ENCODE measurements at places on chromosomes 7 and 10. TPM values are rescaled to one million over a fixed set of nuclear protein-coding genes. Genes with fewer than 3 reads are reported as not detected.

Gene TRIM50
- not detected for total RNA-seq

Gene PNLIPRP2
- not detected for total RNA-seq

Gene TAF6
- 71.3 TPM for total RNA-seq

Gene RAPGEF5
- 0.74 TPM for total RNA-seq

- peaks cover 11% of the 10 kb centered on the region for H3K36me3 ChIP-seq
- H3K27ac ChIP-seq: no peak overlapping the region
- H3K4me3 ChIP-seq: no peak overlapping the region
- no peaks in the 10 kb centered on the region for H3K27me3 ChIP-seq
Measured at GRCh38 chr7:148763622-148764021, 64.9 kb downstream of the CUL1 start.

DNA sequence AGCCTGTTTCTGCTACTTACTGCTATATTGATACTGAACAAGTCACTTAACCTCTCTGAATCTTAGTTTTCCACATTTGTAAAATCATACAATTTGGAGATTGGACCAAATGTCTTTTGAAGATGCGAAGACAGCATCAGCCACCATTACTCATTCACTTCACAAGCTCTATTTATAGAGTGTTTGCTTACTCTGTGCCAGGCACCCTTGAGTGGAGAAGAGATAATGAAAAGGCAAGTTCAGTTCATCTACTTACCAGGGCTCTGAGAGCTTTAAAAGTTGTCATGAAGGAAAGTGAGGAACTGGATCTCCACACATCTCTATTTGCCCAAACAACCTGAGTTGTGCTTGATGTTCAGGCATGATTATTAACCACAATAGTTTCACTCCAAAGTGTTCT lies 277.5 kb downstream of the CSTF2T start:
- peaks cover 4% of the 10 kb centered on the region for H3K27me3 ChIP-seq
- H3K36me3 ChIP-seq: no peaks in the 10 kb centered on the region
- no peak overlapping the region for H3K27ac ChIP-seq
- H3K4me3 ChIP-seq: no peak overlapping the region

DNA sequence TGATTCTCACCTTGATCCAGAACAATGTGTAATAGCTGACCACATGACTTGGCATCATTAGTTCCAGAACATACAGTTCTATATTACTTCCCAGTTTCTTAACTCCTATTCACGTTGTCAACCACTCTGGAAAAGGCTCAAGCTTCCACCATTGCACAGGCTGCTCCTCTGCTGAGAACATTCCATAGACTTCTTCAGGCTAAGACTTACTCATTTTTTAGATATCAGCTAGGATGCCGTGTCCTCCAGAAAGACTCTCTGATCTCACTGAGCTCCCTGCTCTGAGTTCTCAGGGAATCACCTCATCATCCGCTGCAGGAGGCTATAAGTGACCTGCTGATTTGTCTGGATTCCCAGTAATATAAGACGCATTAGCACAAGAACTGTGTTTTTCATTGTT lies 73.1 kb downstream of the HTR7 start:
- H3K27me3 ChIP-seq: peaks cover 12% of the 10 kb centered on the region
- H3K4me1 ChIP-seq: no peaks in the 10 kb centered on the region
- no peak overlapping the region for H3K4me3 ChIP-seq
- H3K36me3 ChIP-seq: no peaks in the 10 kb centered on the region
- H3K27ac ChIP-seq: no peak overlapping the region

GRCh38 chr10:71621231-71622153 lies 98.1 kb downstream of the C10orf105 start:
- DNase-seq: peak; percentile 16
- peak overlapping the region; percentile 66 for H3K4me3 ChIP-seq
- H3K27ac ChIP-seq: no peak overlapping the region
- peaks cover 34% of the 10 kb centered on the region for H3K4me1 ChIP-seq
- H3K27me3 ChIP-seq: peaks cover 29% of the 10 kb centered on the region

GRCh38 chr10:87918254-87918859 lies 54.9 kb downstream of the PTEN start:
- no peak overlapping the region for H3K4me3 ChIP-seq
- DNase-seq: no peak
- H3K4me1 ChIP-seq: peaks cover 65% of the 10 kb centered on the region
- H3K27me3 ChIP-seq: peaks cover 3% of the 10 kb centered on the region
- peaks cover 43% of the 10 kb centered on the region for H3K36me3 ChIP-seq

DNA sequence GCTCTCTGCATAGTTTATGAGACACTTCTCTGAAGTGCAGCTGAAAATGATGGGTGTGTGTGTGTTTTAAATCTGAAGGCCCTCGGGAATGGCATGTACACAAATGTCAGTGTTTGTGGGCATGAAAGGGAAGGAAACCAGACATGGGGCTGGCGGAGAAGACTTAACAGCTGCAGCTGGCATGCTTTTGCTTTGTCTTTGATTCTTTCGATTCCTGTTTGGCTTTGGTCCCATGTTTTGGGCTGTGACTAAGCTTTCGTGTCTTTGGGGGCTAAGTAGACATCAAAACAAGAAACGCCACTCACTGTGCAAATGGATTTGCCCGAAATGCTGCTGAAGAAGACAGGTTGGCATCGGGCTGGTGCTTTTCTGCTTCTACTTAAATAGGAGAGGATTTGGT lies 179.3 kb downstream of the PFKFB3 start:
- H3K27ac ChIP-seq: no peak overlapping the region
- no peak for DNase-seq
- H3K27me3 ChIP-seq: peaks cover 3% of the 10 kb centered on the region
- peaks cover 26% of the 10 kb centered on the region for H3K4me1 ChIP-seq
- H3K36me3 ChIP-seq: peaks cover 19% of the 10 kb centered on the region
- no peak overlapping the region for H3K4me3 ChIP-seq

GRCh38 chr7:93140582-93141191 lies 7.5 kb downstream of the SAMD9L start:
- H3K36me3 ChIP-seq: peaks cover under 1% of the 10 kb centered on the region
- no peak overlapping the region for H3K27ac ChIP-seq
- no peak overlapping the region for H3K4me3 ChIP-seq
- peaks cover 4% of the 10 kb centered on the region for H3K4me1 ChIP-seq
- DNase-seq: no peak

DNA sequence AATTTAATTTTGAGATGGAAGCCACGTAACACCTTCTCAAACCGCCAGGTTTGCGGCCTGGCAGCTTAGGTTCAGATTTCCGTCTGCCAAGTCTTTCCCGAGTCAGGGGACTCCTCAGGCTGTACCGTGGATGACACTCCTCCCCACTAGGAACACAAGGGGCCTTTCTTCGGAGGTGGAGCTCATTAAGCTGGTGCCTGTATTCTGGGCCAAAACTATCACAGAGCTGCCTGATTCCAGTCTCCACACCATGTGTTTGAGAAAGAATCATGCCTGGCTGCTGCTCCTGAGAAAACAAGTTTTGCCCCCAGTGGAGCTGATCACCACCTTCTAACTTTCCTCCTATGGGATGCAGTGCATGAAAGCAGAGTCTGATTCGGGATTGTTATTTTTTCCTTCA lies 44.8 kb downstream of the TMEM209 start:
- no peaks in the 10 kb centered on the region for H3K27me3 ChIP-seq
- H3K36me3 ChIP-seq: peaks cover 48% of the 10 kb centered on the region
- H3K27ac ChIP-seq: no peak overlapping the region
- no peaks in the 10 kb centered on the region for H3K4me1 ChIP-seq

DNA sequence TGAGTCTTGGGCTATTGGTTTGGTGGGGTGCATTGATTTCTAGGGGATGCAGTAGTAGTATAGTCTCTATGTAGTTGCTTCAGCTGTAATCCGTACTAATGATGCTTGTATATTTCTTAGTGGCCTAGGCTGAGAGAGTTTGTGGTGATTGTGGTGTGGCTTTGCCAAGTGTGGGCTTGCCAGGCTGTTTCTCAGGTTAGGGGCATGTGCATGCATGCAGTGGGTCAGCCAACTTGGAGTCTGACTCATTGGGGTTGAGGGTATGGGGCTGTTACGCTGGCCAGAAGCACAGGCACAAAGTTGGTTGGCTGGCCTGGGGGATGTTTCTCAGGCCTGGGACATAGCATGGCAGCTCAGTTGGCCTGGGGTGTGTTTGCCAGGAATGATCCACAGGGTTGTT lies 25.7 kb upstream of the PLA2G12B start:
- H3K27ac ChIP-seq: no peak overlapping the region
- DNase-seq: no peak
- no peak overlapping the region for H3K4me3 ChIP-seq
- H3K36me3 ChIP-seq: peaks cover 30% of the 10 kb centered on the region
- no peaks in the 10 kb centered on the region for H3K4me1 ChIP-seq
- peaks cover 3% of the 10 kb centered on the region for H3K27me3 ChIP-seq

DNA sequence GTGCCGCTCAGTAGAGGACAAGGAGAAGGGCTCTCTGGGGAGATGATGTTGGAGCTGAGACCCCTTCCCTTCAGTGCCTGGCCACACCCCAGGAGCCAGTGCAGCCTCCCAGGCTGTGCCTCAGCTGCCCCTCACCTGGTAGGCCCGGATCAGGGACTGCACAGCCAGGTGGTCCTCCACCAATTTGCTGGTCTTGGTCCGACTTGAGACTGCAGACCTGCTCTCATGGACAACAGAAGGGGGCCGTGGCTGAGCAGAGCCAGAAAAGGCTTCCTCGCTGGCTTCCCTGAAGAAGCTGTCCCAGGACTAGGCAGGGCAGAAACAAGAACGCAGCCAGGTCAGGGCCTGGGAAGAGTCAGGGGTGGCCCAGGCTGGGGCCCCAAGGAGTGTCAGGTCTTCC lies 5.5 kb downstream of the OGDHL start:
- no peaks in the 10 kb centered on the region for H3K4me1 ChIP-seq
- peaks cover 43% of the 10 kb centered on the region for H3K27me3 ChIP-seq
- H3K4me3 ChIP-seq: no peak overlapping the region

DNA sequence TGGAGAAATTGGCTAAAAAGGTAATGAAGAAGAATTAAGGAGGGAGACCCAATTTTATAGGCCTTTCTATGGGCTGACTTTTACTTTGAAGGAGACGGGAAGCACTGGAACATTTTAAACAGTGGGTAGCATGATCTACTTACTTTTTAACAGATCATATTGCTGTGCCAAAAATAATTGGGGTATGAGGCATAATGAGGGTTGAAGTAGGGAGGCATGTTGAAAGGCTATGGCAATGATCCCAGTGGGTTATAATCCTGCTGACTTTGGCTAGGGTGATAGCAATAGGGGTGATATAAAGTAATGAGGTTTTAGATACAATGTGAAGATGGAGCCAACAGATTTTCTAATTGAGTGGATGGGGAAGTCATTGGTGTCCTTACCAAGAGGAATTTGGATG lies 73.2 kb downstream of the GPR37 start:
- H3K4me3 ChIP-seq: no peak overlapping the region
- no peak overlapping the region for H3K27ac ChIP-seq
- H3K36me3 ChIP-seq: no peaks in the 10 kb centered on the region
- no peak for DNase-seq

- peak overlapping the region; percentile 13 for H3K4me3 ChIP-seq
- H3K27me3 ChIP-seq: no peaks in the 10 kb centered on the region
- 0 out of 2 replicates have a peak overlapping the region, but pooled peaks have one; percentile 5 for H3K27ac ChIP-seq
- H3K4me1 ChIP-seq: peaks cover 27% of the 10 kb centered on the region
- peaks cover 9% of the 10 kb centered on the region for H3K36me3 ChIP-seq
Measured at GRCh38 chr7:46139079-46139478, 218.0 kb upstream of the IGFBP3 start.

DNA sequence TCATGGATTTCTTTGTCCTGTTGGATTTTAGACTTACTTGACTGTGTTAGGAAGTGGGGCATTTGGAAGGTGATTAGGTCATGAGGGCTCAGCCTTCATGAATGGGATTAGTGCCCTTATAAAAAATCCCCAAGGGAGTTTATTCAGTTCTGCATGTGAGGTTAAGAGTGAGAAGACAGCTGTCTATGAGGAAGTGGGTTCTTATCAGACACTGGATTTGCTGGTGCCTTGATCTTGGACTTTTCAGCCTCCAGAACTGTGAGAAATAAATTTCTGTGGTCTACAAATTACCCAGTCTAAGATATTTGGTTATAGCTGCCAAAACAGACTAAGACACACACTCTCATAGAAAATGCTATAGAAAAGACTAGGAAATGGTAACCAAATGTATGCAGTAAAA lies 724.7 kb upstream of the FZD8 start:
- no peak overlapping the region for H3K27ac ChIP-seq
- no peak overlapping the region for H3K4me3 ChIP-seq
- peaks cover 4% of the 10 kb centered on the region for H3K36me3 ChIP-seq
- DNase-seq: no peak

- H3K4me3 ChIP-seq: no peak overlapping the region
- H3K36me3 ChIP-seq: no peaks in the 10 kb centered on the region
- no peak for DNase-seq
- H3K27ac ChIP-seq: no peak overlapping the region
Measured at GRCh38 chr10:60450291-60450690, 60.6 kb upstream of the ANK3 start.

DNA sequence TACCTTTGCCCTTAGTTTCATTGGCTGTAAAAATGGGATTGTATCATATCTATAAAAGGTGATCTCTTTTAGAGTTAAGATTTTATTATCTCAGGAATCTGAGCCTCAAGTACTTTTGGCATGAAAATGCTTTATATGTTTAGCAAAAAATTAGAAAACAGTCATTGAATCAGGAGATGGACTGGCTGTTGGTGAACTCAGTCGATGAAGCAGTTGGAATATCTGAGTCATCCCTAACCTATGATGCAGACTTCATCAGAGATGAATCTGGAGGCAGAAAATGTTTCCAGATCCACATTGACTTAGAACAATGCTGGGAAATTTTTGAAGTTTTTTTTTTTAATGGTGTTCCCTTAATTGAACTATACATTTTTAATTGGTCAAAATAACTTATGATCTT lies 228.5 kb downstream of the SLC25A13 start:
- no peaks in the 10 kb centered on the region for H3K36me3 ChIP-seq
- H3K4me3 ChIP-seq: no peak overlapping the region
- no peak overlapping the region for H3K27ac ChIP-seq
- DNase-seq: peak; percentile 65

DNA sequence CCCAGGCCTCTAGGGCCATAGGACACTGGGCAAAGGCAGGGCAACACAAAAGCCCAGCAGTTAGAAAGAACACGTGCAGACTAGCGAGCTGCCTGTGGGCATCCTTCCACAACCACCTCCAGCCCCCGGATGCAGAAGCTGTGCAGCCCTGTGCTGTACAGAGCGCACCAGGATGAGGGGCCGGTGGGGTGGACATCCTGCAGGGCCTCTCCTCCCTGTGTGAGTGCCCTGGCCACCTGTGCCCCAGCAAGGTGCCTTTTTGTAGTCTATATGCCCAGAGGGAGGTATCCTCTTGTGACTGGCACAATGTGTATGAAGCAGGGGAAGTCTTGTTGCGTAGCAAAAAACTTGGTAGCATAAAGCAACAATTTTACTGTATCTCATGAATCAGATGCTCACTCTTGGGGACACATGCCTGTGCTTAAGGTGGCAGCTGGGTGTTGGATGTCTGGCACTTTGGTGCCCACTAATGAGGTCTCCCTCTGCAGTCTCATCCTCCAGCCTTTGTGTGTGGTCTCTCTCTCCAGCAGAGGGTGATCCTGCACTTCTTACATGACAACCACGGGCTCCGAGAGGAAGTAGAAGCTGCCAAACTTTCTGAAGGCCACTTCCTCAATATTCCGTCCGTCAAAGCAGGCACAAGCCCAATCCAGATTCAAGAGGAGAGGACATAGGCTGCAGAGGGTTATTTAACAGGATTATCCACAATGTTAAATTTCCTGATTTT lies 8.7 kb downstream of the NCAPG2 start:
- peak overlapping the region; percentile 56 for H3K27ac ChIP-seq
- peaks cover 22% of the 10 kb centered on the region for H3K4me1 ChIP-seq
- no peak overlapping the region for H3K4me3 ChIP-seq
- peaks cover 19% of the 10 kb centered on the region for H3K36me3 ChIP-seq
